ENCODE measurements at places on chromosomes 1 and 21.

GRCh38 chr1:212566522-212567479, 41.8 kb upstream of the ATF3 start:
- no peak for DNase-seq

GRCh38 chr1:74590288-74590687, 77.9 kb upstream of the LRRC53 start:
- no peak for DNase-seq

GRCh38 chr1:191327868-191328267, 830.4 kb upstream of the RGS18 start:
- DNase-seq = no peak

GRCh38 chr1:29559056-29559455, 322.7 kb downstream of the PTPRU start:
- no peak for DNase-seq

DNA sequence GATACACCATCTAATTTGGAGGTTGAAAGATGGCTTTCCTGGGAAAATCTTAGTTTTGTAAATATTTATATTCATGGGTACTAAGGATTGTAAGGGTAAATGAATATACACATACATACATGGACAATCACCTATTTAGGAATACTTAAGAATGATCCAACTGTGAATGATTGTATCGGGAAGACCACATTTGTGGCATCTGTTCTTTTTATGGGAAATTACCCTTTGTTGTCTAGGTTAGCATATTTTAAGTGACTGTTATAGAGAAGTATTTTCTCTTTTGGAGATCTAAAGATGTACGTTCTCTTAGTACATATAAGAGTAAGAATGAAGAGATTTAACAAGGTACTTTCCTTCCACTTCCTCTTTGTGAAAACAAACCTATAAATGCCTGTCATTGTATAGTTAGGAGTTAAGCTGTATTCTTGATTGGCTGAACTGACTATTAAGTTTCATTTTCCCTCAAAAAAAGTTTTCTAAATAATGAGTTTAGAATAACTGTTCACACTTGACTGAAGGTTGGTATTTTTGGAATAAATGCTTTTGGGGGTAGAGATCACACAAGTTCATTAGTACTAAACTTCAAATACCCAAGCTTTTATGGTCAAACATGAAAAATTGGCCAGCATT, 26.7 kb downstream of the SNX7 start:
- no peak for DNase-seq

- DNase-seq = no peak
These were observed 13.3 kb downstream of the OVAAL start for GRCh38 chr1:180571832-180572636.

- no peak for DNase-seq
These were observed 182.9 kb downstream of the NTNG1 start for GRCh38 chr1:107323784-107324183.

DNA sequence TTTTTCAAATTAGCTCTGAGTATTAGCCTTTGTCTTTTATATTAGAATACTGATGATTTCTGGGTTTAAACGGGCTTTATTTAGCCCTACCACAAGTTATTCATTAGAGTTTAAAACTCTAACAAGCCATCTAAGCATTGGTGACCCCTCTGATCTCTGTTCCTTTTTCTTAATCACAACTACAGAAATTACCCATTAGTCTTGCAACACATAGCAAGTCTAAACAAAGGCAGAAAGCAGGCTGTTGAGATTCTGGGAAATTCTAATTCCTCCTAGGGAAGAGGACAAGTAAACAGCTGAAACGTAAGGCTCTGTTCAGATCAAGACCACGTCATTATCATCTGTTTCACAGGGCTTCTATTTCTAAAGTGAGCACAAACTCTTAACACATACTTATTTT, 491.2 kb upstream of the ZRANB2 start:
- DNase-seq = no peak

DNA sequence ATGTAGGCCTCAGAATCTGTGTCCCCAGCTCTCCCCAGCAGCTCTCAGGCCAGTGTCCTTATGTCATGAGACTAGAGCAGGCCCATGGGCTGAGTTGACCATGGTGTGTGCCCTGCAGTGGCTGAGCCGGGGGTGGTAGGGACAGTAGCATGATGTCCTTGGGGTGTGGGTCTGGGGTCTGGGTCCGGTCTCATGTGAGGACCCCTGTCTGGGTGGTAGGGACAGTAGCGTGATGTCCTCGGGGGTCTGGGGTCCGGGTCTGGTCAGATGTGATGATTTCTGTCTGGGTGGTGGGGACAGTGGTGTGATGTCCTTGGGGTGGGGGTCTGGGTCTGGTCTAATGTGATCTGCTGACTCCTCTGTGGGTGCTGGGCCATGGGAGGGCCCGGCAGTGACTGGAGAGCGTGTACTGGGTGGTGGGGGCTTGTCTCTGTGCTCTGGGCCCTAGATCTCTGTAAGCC, 64.5 kb downstream of the OBSCN start:
- no peak for DNase-seq

DNA sequence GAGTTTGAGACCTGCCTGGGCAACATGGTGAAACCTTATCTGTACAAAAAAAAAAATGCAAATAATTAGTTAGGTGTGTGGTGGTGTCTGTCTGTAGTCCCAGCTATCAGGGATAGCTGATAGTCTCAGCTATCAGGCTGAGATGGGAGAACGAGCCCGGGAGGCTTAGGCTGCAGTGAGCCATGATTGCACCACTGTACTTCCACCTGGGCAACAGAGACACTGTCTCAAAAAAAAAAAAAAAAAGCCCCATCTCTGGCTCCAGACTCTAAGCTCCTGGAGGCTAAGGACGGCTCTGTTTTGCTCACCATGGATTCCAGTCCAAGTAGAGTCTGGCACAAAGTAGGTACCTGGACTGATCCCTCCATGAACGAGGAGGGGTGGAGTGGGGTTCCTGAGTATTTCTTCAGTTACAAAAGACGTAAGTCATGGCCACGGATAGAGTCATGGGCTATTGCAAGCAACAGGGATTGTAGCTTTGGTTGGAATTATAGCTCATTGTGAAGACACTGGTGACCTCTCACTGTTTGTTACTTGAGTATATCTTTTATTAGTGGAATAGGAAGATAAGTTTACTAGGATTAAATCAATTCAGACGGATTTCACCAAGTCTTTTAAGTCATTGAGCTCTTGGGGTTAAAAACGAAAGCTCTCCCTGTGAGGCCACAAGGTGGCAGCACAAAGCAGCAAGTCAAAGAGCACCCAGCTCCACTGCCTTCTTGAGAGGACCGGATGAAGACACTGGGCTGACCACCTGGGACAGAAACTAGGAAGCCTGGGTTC, 35.6 kb upstream of the TMEM61 start:
- DNase-seq = peak; percentile 77

DNA sequence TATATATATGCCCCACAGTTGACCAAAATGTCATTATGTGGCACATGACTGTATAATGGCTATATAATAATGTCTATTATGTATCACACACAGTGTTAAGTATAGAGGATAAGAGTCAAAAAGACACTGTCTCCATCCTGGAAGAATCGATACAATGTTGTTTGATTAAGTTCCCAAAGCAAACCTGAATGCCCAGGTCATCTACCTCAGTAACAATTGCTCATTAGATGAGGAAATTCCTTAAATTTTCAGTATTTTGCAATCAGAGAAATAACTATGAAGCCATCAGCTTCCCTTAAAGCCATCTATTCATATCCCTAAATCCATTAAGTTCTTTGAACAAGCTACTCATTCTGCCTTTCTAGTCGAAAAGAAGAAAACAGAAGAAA, 10.0 kb downstream of the FOXJ3 start:
- no peak for DNase-seq

Data from WTC11 (cell line).